Activated naive CD4-positive, alpha-beta T cell treated with Interleukin-2 at 50 U/mL for 16 hours (primary cell): ENCODE measurements at places on chromosomes 2 and 18.

DNA sequence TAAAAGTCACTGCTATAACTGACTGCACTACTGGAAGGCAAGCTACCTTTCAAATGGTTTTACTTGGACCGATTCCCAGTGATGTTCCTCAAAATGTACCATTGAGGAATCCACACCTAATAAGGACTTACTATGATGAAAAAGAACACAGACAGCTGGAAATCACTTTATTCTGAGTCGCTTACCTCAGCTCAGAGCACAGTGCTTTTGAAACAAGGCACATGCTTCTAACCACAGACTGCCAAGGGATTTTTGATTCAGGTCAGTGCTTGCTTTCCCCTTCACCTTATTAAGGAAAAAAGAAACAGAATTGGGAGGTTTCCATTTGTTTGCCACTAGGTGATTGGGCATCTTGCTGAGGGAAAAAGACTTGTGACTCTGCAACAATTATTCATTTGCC lies 707.5 kb upstream of the FSHR start:
- DNase-seq, result no peak

GRCh38 chr2:187593697-187594096 lies 39.5 kb upstream of the TFPI start:
- DNase-seq, result no peak

GRCh38 chr2:8893474-8893873 lies 56.1 kb upstream of the KIDINS220 start:
- no peak for DNase-seq

DNA sequence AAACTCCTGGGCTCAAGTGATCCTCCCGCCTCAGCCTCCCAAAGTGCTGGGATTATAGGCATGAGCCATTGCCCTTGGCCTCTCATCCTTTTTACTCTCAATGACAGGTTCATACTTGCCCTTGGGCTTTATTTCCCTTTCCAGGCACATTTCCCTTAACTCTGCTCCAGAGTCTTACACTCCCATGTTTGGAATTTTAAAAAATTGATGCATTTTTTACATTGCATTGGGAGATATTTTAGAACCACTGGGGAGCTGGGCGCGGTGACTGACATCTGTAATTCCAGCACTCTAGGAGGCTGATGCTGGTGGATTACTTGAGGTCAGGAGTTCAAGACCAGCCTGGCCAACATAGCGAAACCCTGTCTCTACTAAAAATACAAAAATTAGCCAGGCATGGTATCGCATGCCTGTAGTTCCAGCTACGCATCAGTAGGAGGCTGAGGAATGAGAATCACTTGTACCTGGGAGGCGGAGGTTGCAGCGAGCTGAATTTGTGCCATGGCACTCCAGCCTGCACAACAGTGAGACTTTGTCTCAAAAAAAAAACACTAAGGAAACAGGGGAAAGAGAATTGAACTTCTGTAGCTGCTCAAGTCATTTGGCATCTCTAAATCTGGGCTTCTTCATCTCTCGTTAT lies 18.2 kb downstream of the TGIF1 start:
- DNase-seq, result no peak

- no peak for DNase-seq
These were observed 69.8 kb downstream of the NFATC1 start for GRCh38 chr18:79465392-79465991.

GRCh38 chr2:16126517-16127275 lies 186.3 kb downstream of the MYCN start:
- no peak for DNase-seq

GRCh38 chr2:3334392-3335345 lies 42.9 kb downstream of the EIPR1 start:
- DNase-seq, result no peak

DNA sequence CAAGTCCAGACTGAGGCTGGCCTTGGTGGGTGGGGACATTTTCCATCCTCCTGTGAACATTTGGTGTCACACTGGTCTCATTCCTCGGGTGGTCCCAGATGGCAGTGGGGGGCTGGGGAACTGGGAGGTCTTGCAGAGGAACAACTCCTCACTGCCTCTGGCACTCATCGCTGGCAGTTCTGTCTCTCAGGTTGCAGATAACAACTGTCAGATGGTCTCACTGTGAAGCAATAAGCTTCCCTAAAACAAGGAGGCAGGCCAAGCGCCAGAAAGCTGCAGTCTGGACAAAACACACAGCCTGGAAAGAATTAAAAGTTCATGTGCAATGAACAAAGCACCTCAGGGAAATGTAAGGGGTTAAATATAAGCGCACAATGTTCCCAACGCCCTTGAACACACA lies 78.1 kb downstream of the IRS1 start:
- DNase-seq, result no peak

DNA sequence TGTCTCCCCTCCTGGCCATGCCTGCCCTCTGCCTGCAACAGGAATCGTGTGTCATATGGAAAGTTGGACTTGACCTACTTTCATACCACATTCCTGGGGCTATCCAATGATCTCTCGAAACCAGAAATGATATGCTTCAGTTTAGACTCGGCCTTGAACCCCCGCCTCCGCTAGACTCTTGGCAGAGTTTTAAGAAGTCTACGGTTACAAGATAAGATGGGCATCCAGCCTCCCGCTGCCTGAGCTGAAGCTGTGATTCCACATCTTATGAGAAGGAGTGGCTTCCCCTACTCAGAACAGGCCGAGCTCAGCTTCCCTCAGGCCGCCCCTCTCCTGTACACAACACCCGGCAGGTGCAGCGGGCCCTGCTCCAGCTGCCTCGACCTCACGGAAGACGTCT lies 73.9 kb downstream of the MTCL1 start:
- DNase-seq, result no peak

DNA sequence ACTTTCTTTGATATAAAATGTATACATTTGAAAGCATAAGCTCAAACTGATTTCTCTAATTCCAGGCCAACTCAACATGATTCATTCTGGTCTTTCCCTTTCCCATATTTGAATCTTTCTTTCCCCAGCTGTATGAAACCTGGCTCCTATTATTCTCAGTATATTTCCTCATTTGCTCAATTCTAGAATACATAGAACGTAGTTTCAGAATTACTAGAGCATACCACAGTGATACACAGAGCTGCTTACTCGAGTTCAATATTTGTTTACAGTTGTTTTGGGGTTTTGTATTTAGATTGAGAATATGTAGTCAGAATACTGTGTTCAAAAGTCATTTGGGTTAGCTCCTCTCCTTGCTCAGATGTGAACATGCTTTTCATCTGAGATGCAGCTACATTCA lies 43.0 kb downstream of the TNFRSF11A start:
- DNase-seq, result no peak

DNA sequence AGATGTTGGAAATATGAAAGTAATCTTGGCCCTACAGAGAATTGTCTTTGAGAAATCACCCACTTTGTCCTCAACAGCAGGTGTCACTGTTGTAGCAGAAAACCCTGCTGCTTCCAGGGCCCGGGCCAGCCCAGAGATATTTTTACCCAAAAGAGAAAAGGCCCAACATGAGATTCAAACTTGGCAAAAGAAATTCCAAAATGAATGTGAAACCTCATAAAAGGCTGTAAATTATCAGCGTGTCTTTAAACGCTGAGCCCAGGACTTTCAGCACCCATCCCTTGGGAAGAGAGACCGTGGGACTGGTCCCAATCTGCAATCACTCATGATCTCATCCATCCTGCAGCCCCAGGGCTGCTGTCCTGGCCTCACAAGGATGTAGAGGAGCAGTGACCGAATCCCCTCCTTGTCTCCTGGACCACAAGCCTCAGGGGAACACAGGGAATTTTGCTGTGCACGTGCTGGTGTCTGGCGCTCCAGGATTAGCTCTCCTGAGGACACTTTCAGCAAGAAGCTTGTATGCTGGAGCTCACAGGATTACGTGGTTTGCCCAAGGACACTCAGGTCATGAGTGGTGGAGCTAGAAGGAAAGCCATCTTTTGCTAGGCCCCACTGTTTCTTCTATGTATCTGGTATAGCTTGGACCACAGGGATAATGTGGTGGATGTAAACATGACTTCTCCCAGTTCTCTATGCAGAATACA lies 202.1 kb downstream of the RNF144A start:
- DNase-seq, result no peak

GRCh38 chr2:113901943-113902342 lies 12.1 kb downstream of the ACTR3 start:
- DNase-seq, result no peak

- no peak for DNase-seq
These were observed 2.8 kb downstream of the FOSL2 start for GRCh38 chr2:28395334-28396061.

- DNase-seq, result no peak
These were observed 258.3 kb downstream of the CYRIA start for GRCh38 chr2:16407358-16407757.

DNA sequence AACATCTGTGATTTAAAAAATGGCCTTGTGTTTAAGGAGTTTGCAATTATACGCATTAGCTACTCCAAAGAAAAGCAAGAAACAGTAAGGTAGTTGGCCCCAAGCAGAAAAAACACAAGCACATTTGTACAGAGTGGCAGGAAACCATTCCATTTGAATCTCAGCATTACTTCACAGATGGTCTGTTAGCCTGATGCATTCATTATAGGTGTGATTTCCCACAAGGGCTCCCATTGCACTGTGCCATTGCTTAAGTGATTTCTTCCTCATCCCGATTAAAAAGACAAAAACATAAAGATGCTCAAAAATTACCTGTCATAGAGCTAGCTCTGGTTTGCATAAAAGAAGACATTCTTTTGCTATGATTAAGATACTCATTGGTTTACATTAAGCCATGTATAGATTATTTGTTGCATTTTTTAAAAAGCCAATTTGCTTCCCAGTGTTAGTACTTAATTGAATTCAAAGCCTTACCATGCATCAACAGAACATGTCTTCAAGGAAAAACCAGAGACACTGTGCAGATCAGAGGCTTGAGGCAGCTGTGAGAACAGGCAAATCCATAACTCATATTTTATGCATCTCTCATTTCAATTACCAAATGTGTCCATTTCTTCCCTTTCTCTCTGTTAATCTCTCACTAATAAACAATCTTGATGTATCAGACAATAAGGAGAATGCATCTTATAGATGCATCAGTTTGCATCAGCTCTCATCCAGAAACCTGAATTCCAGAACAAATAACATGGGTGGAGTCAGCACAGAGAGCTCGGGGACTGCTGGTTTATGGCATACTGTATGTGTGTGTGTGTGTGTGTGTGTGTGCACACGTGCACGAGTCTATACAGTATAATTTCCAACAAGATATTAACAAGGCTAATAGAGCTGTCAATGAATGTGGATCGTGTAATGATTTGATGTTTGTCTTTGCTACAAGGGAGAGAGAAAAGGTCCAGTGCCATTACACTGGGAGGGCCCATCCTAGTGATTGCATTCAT lies 558.6 kb upstream of the HS6ST1 start:
- DNase-seq, result no peak

DNA sequence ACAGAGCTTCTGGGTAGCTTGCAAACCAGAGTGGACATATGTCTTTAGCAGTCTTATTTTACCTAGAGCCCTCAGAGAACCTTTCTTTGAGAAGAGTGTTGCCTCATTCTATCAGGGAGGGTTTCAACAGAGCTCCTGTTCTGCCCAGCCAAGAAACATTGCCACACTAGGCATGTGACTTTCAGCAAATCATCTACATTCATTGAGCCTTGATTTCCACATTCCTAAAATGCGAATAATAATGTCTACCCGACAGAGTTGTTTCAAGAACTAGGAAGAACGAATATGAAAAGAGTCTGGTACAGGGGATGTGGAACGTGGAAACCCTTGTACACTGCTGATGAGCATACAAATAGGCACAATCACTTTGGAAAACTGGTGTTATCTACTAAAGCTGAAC lies 7.8 kb upstream of the PRKAG3 start:
- DNase-seq, result no peak

DNA sequence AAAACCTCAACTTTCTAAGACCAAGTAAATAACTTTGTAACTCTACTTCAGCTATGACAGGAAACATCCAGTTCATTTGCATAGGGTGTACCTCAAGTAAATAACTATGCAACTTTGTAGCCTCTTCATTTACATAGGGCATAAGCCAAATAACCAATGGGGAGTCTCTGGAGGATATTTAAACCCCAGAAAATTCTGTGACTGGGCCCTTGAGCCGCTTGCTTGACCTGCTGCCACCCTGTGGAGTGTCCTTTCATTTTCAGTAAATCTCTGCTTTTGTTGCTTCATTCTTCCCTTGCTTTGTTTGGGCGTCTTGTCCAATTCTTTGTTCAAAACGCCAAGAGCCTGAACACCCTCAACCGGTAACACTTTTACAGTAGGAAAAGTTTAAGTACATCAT lies 1112.7 kb upstream of the NRXN1 start:
- DNase-seq, result no peak

GRCh38 chr2:223901854-223902253 lies 43.3 kb downstream of the WDFY1 start:
- no peak for DNase-seq

- no peak for DNase-seq
These were observed 532.7 kb upstream of the POU3F3 start for GRCh38 chr2:104321116-104321795.

DNA sequence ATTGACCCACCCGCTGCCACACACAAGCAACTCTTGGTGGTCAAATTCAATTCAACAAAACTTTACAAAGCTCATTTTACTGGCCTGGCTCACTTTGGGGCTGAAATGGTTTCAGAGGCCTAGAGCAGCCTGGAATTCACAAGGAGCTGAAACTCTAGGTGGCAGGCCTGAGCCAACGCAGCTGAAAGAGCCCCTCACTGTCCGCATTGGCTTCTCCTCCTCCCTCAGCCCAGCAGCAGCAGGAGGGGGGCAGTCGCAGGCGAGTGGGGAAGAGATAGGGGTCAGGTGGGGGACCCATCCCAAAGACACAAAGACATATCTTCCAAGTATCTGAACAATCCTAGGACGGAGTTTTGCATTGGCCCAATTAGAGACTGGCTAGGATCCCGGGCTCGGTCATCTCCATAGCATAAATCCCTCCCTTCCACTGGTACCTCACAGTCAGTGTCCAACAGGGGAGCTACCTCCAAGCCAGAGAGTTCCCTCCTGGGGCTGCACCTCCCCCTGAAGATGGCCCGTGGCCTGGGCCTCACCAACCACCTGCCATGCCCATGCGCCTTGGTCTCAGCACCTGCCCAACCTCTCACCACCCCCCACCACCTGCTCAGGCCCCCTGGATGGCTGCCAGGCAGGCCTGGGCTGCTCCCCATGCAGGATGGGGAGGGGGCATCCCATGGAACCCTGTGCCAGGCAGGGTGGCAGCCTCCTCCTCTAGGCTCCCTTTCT lies 113.4 kb downstream of the ZBTB7C start:
- DNase-seq, result no peak

DNA sequence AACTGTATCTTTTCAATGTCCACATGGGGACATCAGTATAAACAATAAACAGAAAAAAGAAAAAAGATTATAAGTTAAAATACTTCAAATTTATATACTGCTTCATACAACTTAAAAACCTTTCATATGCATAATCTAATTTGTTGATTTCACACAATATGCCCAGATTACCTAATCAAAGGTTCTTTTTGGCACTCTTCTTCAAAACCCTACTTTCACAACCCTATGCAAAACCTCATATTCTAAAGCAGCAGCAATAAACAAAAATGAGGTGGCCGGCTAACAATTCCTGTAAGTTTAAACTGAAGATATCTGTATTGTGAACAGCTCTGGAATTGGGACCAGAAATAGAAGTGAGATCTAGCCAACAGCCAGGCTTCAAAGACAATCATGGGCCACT lies 28.6 kb downstream of the STK17B start:
- no peak for DNase-seq
